ENCODE measurements at places on chromosomes 7 and 10. TPM values are rescaled to one million over a fixed set of nuclear protein-coding genes. Genes with fewer than 3 reads are reported as not detected.

- no peak for DNase-seq
Measured at GRCh38 chr7:74604326-74605020, 53.0 kb upstream of the GTF2I start.

HHEX gene
- total RNA-seq: 0.40 TPM

DNA sequence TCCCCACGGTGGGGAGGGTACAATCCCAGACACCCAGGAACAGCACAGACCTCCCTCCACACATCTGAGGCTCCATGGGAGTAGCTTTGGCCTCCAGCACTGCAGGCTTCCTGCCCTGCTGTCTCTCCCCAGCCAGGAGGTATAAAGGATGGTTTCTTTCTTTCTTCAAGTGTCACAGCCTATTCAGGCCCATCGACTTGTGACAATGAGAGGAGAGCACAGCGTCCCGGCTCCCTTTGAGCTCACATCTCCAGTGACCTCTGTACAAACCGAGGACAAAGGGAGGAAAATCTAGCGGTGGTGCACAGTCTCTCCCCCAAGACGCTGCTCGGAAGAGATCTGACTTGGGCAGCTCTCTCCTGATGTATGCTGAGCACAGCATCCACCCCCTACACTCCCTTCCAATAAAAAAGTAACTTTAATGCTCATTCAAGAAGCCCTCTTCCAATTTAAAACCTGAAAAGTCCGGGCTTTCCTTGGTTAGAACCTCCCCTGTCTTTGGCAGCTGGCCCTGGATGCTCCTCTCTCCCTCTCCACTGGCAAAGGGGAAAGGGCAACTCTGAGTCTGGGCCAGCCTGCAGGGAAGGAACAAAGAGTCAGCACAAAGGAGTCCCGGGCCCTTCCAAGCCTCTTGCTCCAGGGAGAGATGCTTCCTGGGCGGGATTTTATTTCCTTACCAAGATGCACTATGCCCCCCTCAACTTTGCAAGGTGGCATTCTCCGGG lies 18.0 kb downstream of the CHST15 start:
- DNase-seq: no peak

DNA sequence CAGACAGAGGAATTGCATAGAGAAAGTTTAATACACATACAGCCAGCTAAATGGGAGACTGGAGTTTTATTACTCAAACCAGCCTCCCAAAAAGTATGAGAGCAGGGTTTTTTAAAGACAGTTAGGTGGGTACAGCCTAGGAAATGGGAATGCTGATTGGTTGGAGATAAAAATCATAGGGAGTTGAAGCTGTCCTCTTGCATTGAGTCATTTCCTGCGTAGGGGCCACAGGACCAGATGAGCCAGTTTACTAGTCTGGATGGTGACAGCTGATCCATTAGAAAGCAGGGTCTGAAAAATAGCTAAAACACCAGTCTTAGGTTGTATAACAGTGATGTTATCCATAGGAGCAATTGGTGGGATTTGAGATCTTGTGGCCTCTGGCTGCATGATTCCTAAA lies 76.1 kb upstream of the POM121L12 start:
- no peak for DNase-seq

- peak; percentile 74 for DNase-seq
Measured at GRCh38 chr7:151428378-151429236, 11.3 kb downstream of the CRYGN start.
